ENCODE measurements at places on chromosomes 3 and 15.

- no peak for ATAC-seq
Measured at GRCh38 chr15:70475921-70476320, 287.4 kb downstream of the UACA start.

DNA sequence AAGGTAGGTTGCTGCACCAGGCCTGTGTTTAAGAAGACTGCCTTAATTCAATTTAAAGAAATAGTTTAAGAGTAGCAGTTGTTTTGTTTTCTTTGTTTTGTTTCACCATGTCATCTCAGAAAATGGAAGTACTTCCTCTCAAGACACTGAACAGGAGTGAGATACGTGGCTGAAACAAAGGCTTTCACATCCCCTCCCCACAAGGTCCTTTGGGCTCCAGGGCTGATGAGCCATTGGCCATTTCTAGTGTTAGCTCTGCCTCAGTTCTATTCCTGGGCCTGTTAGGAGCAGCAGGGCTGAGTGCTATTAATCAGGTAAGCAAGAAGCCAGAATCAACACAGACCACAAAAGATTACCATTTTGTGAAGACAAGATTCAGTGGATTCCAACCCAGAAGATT, 132.8 kb downstream of the KCNAB1 start:
- no peak for ATAC-seq

DNA sequence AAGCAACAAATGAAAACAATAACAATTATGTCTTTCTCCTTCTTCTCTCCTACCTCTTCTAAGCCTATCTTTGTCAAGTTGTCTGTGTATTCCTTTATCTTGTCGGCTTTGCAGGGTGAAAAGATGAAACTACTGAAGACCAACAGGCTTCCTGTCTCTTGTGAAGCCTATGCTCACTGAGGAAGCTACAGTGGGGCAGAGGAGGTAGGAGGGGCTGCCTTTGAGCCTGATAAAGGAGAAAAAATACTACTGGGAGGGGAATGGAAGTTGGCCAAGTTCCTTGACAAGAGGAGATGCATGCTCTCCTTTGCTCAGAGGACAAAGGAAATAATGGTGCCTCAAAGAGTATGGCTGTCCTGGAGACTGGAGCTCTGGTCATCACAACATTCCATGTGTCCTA, 92.0 kb downstream of the IGSF11 start:
- ATAC-seq: no peak

DNA sequence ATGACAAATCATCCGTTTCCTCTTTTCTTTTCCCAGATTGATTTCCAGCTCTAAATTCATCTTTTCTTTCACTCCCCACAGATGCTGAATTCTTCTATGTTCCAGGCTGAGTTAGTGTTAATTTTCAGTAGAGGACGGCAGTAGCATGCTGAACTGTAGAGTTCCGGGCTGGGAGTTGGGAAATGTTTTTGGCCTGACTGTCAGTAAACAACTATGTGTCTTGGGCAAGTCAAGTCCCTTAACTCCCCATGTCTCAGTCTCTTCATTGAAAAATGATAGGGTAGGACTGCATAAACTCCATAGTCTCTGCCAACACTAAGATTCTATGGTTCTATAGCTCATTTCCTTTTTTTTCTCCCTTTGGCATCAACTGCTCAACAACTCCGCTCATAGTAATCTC, 333.9 kb downstream of the TIGIT start:
- ATAC-seq: peak; percentile 44

GRCh38 chr3:43372809-43373559, 86.6 kb downstream of the SNRK start:
- no peak for ATAC-seq

DNA sequence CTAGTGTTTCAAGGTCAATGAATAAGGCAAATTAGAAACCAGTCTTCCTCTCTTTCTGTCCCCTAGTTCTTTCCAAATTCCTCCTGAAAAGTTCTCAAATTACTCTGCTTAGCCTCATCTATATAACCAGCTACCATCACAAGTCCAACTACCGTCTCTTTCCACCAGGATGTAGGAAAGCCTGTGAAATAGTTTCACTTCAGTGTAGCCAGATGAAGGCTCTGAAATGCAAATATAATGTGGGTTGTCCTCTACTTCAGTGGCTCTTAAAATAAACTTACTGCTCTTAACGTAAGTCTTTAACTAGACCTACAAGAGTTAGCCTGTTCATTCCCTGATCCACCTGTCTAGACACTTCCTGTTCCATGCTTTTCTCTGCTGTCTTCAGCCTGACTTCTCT, 827.7 kb downstream of the ROBO1 start:
- ATAC-seq: no peak

GRCh38 chr3:108091498-108092250, 843 bp upstream of the CD47 start:
- ATAC-seq: no peak

DNA sequence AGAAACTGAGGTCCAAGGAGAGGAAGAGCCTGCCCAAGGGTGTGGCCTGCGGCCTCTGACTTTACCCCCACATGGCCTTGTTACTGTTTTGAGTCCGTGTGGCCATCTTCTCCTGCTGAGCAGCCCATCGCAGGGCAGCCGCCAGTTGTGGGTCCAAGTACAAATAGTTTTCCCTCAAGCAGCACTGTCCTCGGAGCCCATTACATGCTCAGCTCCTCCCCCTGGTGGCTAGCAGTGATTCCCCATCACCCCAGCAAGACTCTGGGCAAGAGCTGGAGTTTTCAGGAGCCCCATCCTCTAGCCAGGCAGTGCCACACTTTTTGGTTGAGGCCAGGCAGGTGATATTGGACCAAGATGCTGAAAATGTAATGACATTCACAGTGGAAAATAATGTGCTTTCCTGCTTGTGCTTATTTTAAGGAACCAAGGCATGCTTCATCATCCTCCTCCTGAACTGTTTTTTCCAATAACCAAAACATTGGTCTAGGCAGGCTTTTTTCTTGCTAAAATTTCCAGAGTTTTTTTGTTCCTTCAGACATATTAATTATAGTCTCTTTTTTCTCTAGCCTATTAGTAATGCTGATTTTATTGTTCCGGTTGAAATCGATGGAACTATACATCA, 23.2 kb upstream of the VILL start:
- peak; percentile 67 for ATAC-seq

- ATAC-seq: no peak
Measured at GRCh38 chr15:78397382-78397781, 40.6 kb upstream of the IREB2 start.

GRCh38 chr3:64152086-64152485, 73.2 kb downstream of the PRICKLE2 start:
- peak; percentile 40 for ATAC-seq

- ATAC-seq: no peak
Measured at GRCh38 chr15:60130398-60130797, 126.3 kb downstream of the FOXB1 start.

DNA sequence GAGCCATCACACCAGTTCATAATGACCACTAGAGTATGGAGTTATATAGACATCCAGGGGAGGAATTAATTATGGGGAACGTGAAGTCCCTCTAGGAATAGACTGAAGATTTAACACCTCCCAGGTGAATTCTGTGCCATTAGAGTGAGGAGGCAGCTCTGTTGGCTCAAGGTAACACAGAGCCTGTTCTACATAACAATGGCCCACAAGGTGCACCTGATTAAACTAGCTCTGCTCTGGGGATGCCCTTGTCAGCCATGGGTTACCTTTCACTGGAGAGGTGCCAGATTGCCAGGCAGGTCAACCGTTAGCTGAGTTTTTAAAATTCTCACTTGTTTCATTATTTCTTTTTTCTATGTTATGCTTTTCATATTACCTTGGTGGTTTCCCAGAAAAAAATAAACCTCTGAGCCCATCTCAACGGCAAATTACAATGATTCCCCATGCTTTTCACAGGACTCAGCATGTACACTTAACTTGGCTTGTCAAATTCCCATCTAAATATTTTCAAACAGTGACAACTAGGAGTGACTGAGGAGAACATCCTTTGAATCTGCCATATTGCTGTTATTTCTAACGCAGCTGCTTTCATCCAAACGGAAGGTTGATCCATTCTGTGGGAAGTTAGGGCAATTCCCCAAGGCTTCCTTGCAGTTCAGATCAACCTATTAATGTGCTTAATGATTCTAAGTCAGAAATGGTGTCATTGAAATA, 512.9 kb downstream of the MCTP2 start:
- no peak for ATAC-seq

DNA sequence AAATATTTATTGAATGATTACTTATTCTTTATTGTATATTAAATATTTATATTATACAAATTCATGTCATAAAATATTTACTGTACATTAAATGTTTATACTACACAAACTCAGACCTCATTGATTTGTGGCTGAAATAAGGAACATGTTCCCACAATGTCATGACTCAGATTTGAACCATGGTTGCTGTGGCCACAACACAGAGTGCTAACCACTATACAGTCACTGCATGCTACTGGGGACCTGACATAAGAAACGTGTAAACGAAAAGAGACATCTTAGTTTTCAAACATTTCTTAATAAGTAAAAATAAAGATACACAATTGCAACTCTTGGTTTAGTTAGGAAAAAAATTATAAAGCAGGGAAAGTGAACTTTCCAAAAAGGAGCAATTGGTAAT, 99.1 kb upstream of the AGTR1 start:
- ATAC-seq: no peak

DNA sequence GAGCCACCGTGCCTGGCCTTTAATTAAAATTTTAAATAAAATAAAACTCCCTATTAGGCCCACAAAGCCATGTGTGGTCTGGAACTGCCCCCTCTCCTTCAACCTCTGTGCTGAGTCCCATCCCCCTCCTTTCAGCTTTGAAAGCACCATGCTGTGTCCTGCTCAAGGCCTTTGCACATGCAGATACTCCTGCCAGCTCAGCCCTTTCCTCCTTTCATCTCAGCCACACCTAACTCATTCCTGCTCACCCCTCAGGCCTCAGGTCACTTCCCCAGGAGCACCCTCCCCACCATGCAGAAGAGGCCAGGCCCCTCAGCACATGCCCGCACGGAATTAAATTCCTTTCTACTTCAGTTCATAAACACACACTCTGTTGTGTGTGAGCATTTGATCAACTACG, 28.1 kb downstream of the ATRIP start:
- no peak for ATAC-seq

- ATAC-seq: no peak
Measured at GRCh38 chr15:78372880-78373279, 32.7 kb downstream of the CRABP1 start.

GRCh38 chr3:172461530-172462138, 13.4 kb upstream of the GHSR start:
- ATAC-seq: no peak

- ATAC-seq: no peak
Measured at GRCh38 chr15:50549326-50549725, 2.9 kb upstream of the USP50 start.

GRCh38 chr3:6770397-6770690, 90.6 kb upstream of the GRM7 start:
- no peak for ATAC-seq

GRCh38 chr3:160671231-160671630, 5.7 kb upstream of the ARL14 start:
- no peak for ATAC-seq

DNA sequence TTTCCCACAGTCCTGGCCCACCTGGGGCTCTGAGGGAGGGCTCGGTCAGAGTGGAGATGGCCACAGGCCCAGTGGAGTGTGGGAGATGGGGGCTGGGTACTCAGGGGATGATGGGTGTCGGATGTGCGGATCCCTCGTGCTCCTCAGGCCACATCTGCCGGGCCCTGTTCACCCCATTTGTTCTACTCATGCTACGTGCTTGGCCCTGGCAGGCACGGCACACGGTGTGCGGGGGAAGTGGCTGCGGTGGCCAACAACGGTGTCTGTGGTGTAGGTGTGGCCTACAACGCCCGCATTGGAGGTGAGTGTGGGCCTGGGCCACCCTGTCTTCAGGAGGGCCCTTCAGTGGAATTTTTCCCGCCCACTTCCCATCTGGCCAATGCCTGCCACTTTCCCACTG, 7.0 kb upstream of the FES start:
- no peak for ATAC-seq

GRCh38 chr15:79431636-79432344, at the start of gene MINAR1:
Gene MINAR1 (plus strand): TSS chr15:79432336. CDS start chr15:79456148, 23,812 bp downstream.
- ATAC-seq: peak; percentile 39

- no peak for ATAC-seq
Measured at GRCh38 chr3:49017971-49018706, at the start of gene DALRD3. Gene DALRD3 (minus strand): TSS chr3:49018580. CDS start chr3:49018564, 16 bp downstream.

DNA sequence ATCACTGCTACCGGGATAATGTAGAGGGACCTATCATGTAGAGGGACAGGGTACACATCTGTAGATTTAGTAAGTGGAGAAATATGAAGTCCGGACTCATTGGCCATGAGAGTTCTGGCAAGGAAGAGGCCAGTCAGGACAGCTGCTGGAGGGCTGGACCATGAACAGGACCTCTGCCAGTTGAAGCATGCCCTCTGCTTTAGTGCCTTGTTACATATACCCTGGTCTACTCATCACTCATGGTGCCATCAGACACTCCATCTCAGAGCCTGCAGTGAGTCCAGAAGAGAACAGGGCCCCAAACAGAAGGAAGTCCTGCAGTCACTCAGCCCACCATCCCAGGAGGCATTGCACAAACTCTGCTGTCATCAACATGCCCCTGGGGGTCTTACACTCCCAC, 54.7 kb upstream of the CA12 start:
- no peak for ATAC-seq

DNA sequence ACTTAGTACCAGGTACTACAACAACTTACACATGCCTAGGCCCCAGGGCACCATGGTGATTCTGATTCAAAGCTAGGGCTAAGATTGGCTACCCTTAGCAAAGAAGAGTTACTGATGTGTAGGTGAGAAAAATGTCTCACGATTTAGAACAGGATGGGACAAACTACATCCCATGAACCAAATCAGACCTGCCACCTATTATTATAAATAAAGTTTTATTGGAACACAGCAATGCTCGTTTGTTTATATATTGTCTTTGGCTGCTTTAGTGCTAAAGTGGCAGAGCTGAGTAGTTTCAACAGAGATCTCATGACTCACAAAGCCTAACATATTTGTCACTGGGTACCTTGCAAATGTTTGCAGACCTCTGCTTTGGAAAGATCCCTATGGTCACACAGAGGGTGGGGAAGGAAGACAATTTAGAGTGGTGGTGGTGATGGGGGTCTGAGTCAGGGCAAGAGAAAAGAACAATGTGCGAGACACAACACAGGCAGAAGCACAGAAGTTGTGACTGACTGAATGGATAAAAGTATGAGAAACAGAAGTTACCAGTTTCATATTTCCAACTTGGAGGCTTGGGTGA, 770.6 kb upstream of the CFAP20DC start:
- ATAC-seq: no peak

GRCh38 chr3:79255702-79256101, 512.1 kb downstream of the ROBO1 start:
- no peak for ATAC-seq

GRCh38 chr3:128496602-128497304, 3.8 kb upstream of the GATA2 start:
- no peak for ATAC-seq

- ATAC-seq: no peak
Measured at GRCh38 chr15:60760646-60761504, 281.9 kb upstream of the ICE2 start.

All from gastroesophageal sphincter (tissue), 4 donors.